ENCODE measurements at places on chromosomes 1 and 21. TPM values are rescaled to one million over a fixed set of nuclear protein-coding genes. Genes with fewer than 3 reads are reported as not detected.

Gene LYPD8
- 176 TPM for polyA plus RNA-seq

Gene FCRL5
- 10.2 TPM for polyA plus RNA-seq

Gene OR2T29
- not detected for polyA plus RNA-seq

Gene PGD
- 115 TPM for polyA plus RNA-seq

Gene ASCL5
- 0.06 TPM for polyA plus RNA-seq

Gene CASQ2
- 1.8 TPM for polyA plus RNA-seq

Gene CHIA
- polyA plus RNA-seq, result not detected

Gene FAM167B
- 9.0 TPM for polyA plus RNA-seq

Gene CFAP107
- not detected for polyA plus RNA-seq

Gene MCOLN3
- polyA plus RNA-seq, result 0.23 TPM

Gene PRRX1
- polyA plus RNA-seq, result 0.46 TPM

Gene AVPR1B
- not detected for polyA plus RNA-seq

Gene PCSK9
- polyA plus RNA-seq, result 41.9 TPM

Gene OR6N1
- not detected for polyA plus RNA-seq

Gene LRRC8B
- polyA plus RNA-seq, result 1.8 TPM

Gene MXRA8
- polyA plus RNA-seq, result 22.2 TPM

Gene LRRC53
- not detected for polyA plus RNA-seq

Gene MTARC1
- 31.4 TPM for polyA plus RNA-seq

Gene RUNX3
- polyA plus RNA-seq, result 3.7 TPM

Gene SLAMF9
- polyA plus RNA-seq, result 0.15 TPM

Gene CTXND2
- not detected for polyA plus RNA-seq

Gene TCHHL1
- polyA plus RNA-seq, result not detected

Gene RAB42
- 3.4 TPM for polyA plus RNA-seq

Gene SLC30A2
- not detected for polyA plus RNA-seq

Gene ODF2L
- polyA plus RNA-seq, result 27.2 TPM

Gene RRP1
- 3.9 TPM for polyA plus RNA-seq

Gene ADAM30
- not detected for polyA plus RNA-seq

Gene SIM2
- not detected for polyA plus RNA-seq

Gene SPRR2B
- polyA plus RNA-seq, result not detected

Gene KLHDC7A
- polyA plus RNA-seq, result 0.60 TPM

Gene ANP32E
- polyA plus RNA-seq, result 11.8 TPM

Gene CD5L
- not detected for polyA plus RNA-seq

Gene KRTAP13-2
- 6.0 TPM for polyA plus RNA-seq

Gene CNKSR1
- 16.0 TPM for polyA plus RNA-seq

Gene PRELP
- 0.92 TPM for polyA plus RNA-seq

Gene TSPAN1
- 300 TPM for polyA plus RNA-seq

Gene CD1D
- polyA plus RNA-seq, result 5.9 TPM

Gene GSTM5
- polyA plus RNA-seq, result 2.5 TPM

Gene GGPS1
- polyA plus RNA-seq, result 33.6 TPM

Gene NBPF14
- 13.3 TPM for polyA plus RNA-seq

Gene SPSB1
- 25.7 TPM for polyA plus RNA-seq

Gene MYOM3
- 3.1 TPM for polyA plus RNA-seq

Gene NPHS2
- polyA plus RNA-seq, result 0.46 TPM

Gene SLC25A34
- polyA plus RNA-seq, result 12.1 TPM

Gene SPRR3
- not detected for polyA plus RNA-seq

Gene KDM1A
- 24.6 TPM for polyA plus RNA-seq

Gene CLCA1
- 262 TPM for polyA plus RNA-seq

Gene LCA5L
- 0.79 TPM for polyA plus RNA-seq

Gene PCAT6
- 1.7 TPM for polyA plus RNA-seq

Gene KPRP
- not detected for polyA plus RNA-seq

Gene DCDC2B
- not detected for polyA plus RNA-seq

Gene FAM177B
- 13.2 TPM for polyA plus RNA-seq

Gene MMP23B
- 2.2 TPM for polyA plus RNA-seq

Gene SLC37A1
- polyA plus RNA-seq, result 31.2 TPM

Gene TBX19
- polyA plus RNA-seq, result 0.46 TPM

Gene CFAP126
- not detected for polyA plus RNA-seq

Gene LCK
- 1.8 TPM for polyA plus RNA-seq

Gene DDI2
- 3.0 TPM for polyA plus RNA-seq

Gene BNIPL
- 0.47 TPM for polyA plus RNA-seq
